ENCODE measurements at places on chromosomes 6 and 20.

DNA sequence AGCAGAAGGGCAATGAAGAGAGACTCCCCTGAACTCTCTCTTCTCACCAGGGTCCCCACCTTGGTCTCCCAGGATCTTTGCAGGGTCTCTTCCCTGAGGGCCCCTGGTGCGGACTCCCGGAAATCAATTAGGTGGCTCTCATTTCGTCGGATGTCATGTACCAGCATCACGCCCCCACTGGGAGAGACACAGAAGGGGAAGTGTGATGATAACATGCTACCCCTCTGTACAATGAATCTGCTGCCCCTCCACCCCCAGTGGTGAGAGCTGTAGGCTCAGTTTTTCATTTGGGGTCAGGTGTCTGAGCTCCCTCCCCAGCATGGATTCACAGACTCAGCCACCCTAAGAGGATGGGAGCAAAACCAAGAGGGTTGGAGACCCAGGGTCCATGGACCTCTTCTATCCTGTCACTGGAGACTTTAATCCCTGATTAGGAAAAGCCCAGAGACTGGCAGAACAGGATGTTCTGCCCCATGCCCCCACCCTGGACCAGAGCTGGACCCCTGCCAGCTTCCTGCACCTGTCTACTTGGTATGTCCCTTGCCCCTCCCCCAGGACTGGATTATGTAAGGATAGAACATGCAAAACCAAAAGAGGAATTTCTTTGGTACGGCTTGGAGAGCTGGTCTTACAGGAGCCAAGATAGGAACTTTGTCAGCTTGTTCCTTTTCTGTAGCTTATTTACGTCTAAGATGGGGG lies 11.1 kb downstream of the GGT7 start:
- no peak for DNase-seq

GRCh38 chr6:57159127-57159526 lies 13.0 kb upstream of the BAG2 start:
- no peak for DNase-seq

DNA sequence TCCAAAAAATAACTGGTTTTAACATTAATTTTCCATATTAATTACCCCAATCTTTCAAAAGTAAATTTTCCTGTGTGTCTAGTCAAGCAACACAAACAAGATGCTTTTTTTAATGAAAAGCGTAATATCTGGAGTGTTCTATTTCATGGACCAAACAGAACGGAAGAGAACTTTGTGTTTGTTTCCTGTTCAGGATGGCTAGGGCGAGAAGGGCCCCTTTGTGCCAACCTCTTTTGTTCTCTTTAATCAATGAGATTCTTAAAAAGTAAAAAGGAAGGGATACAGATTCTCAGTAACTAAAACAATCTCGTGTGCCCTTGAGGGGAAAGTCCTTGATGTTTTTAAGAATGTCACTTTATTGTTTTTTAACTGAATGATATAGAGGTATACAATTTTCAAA lies 55.7 kb downstream of the GNAS start:
- DNase-seq = no peak

DNA sequence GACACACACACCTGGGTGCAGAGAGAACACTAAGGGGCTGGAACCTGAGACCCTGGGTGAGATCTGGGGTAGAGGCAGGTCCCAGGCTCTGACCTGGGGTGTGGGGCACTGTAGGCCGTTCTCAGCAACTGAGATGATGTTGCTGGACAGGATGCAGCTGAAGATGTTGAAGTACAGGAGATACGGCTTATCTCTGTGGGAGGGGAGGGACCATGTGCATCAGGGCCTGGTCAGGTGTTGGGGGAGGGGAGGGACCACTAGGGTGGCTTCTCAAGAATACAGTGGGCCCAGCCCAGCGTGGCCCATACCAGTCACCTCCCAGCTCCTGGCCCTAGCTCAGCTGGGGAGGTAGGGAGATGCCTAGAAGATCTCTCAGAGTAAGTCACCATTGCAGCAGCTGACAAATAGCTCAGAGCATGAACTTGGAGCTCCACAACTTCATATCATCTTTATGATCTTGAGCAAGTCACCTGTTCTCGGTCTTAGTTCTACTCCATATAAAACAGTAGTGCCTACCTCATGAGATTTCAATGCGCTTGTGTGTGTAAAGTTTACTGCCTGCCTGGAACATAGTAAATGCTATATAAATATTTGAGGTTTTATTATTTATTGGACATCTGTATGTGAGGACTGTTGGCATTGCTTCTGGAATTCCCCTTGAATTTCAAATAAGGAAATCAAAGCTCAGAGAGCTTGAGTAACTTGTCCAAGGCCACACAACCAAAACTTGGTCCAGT lies 3.8 kb downstream of the SLC44A4 start:
- no peak for DNase-seq

DNA sequence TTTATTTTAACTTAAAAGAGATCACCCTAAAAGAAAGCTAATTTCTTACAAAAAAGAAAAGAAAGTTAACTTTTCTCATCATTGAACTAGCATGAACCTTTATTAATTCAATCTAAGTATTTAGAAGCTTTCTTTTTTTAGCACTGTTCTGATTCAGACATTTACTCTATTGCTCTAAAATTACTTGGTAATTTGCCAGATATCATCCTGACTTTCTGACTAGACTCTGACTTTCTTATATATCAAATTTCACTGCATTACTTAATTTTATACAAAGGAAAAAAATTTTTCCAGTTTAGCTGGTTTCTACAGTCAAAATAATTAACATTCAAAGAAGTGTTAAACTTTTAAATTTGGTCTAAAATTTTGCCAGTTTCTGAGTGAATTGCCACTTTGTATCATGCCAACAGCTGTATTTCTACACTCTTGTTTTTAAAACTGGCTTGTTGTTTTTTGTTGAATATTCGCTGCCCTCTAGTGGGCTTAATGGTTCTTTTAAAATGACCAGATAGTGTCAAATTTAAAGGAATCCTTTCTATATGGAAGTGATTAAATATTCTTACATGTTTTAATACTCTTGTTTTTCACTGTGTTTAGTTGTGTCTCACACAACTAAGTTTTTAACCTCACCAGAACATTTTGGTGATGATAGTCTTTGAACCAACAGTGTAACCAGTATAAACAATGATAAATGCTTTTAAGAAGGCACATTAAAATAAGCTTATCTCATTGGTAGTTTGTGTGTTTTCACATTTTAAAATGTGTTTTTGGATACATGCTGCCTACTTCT lies 102.0 kb downstream of the POPDC3 start:
- no peak for DNase-seq

- no peak for DNase-seq
These were observed 15.4 kb upstream of the SMIM13 start for GRCh38 chr6:11078266-11078665.

GRCh38 chr6:23498013-23498412 lies 628.0 kb upstream of the NRSN1 start:
- DNase-seq = no peak

GRCh38 chr20:50804437-50805348 lies 9.8 kb downstream of the BCAS4 start:
- DNase-seq = no peak

- no peak for DNase-seq
These were observed 4.2 kb upstream of the ZBTB12 start for GRCh38 chr6:31906122-31906521.

GRCh38 chr6:122276637-122277036 lies 122.8 kb upstream of the HSF2 start:
- DNase-seq = no peak

DNA sequence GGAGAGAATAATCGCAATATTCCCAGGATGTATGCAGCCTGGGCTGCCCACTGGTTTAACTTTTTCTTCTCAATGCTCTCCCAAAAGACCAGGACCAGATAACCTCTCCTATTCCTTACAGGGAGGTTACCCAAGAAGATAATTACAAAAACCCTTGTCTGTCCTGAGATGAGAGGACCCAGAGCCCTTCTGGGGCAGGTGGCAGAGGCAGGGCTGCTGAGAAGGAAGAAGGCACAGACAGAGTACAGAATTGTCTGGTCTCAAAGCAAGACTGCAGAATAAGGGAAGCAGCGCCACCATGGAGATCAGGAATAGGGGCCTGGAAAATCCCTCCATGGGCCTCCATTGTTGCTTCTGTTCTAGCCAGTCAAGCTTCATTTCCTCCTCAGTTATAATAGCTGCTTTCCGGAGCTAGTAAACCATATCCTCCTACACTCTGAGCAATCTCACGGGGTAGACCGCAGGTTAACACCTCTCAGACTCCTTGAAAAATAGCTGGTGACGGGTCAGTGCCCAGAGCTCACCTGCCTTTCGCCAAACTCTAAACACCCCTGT lies 463 bp upstream of the HLA-DMB start:
- no peak for DNase-seq

DNA sequence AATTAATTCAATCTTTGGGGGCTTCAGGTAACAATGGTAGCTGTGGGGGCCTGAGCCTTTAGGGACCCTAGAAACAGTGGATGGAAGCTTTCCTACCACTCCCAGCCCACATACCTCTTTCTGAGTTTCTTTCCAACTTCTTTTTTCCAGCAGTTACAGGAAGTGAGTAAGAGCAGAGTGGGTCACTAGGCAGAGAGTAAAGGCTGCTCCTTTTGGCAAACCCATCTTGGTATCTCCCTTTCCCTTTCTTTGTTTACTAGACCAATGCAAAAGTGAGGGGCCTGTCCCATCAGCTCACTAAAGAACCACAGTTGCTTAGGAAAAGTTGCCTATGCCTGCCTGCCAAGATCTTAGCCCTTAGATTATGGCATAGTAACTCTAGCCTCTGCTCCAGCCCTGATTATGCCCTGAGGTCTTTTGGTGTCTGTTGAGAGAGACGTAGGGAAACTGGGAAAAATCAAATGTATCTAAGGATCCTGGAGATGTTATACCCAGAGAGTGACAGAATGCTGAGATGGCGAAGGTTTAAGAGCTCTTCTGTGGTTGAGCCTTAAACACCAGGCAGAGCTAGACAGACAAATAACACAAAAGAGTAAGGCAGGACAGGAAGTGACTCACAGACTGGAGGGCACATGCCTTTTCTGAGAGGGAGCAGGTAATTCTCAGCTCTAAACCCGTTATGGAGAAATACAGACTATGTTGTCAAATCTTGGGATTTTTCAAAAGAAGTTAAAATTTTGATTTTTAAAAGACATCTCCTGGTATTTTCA lies 31.3 kb downstream of the TRMT6 start:
- DNase-seq = peak; percentile 18

GRCh38 chr6:23154159-23154558 lies 584.8 kb downstream of the HDGFL1 start:
- no peak for DNase-seq

DNA sequence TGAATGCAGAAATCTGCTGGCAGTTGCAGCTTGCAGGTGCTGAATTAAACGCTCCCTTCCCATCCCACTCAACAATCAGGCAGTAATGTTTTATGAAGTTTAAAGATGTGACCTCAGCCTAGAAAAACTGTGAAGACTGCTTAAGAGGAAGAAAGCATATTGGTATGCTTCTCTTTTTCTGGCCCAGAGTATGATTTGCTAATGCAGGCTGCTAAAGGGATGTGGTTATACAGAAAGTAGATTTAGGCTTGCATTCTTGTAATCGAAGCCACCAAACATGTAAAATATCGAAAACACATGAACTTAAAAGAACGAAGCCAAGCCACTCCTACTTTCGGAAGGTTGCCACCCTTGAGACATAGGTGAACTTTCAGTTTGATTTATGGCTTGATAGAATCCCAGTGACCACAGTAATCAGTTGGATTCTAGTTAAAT lies 40.7 kb downstream of the MAP3K5 start:
- no peak for DNase-seq

Data from SJSA1 (cell line).